Liver (tissue), 10 donors: ENCODE measurements at places on chromosomes 5 and 9. TPM values are rescaled to one million over a fixed set of nuclear protein-coding genes. Genes with fewer than 3 reads are reported as not detected.
A peak's percentile ranks its signal among the peaks of the same experiment; 100 is the strongest.

DNA sequence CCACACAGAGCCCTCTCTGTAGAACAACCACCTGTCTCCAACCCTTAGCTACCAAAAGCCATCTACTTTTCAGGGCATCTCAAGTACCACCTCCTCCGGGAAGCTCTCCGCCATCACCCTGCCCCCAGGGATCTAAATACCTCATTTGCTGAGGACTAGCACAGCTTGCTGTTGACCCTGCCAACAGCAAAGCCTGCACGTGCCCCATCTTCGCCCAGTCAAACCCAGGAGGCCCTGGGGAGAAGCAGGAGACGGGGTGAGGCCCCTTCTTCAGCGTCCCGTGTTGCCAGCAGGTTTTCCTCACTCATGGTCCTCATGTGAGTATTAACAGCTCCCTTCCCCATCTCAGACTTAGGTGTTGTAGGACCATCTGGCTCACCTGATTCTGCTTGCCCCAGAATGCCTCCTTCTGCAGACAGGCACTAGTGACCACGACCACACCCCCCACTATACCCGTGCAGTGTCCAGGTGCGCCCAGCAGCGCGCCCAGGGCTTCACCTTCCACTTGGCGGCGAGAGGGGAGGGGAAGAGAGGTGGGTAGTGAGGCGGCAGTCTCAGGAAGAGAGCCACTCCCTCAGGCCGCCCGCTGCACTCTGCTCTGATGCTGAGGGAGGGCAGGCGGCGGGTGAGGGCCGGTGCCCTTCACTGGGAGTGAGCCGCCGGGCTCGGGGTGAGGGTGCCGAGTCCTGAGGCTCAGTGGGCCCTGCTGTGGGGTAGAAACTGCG lies 11.1 kb downstream of the VAV2 start:
- no peak overlapping the region for H3K4me3 ChIP-seq
- peaks cover 41% of the 10 kb centered on the region for H3K4me1 ChIP-seq
- no peak overlapping the region for H3K27ac ChIP-seq
- H3K36me3 ChIP-seq, result no peaks in the 10 kb centered on the region

DNA sequence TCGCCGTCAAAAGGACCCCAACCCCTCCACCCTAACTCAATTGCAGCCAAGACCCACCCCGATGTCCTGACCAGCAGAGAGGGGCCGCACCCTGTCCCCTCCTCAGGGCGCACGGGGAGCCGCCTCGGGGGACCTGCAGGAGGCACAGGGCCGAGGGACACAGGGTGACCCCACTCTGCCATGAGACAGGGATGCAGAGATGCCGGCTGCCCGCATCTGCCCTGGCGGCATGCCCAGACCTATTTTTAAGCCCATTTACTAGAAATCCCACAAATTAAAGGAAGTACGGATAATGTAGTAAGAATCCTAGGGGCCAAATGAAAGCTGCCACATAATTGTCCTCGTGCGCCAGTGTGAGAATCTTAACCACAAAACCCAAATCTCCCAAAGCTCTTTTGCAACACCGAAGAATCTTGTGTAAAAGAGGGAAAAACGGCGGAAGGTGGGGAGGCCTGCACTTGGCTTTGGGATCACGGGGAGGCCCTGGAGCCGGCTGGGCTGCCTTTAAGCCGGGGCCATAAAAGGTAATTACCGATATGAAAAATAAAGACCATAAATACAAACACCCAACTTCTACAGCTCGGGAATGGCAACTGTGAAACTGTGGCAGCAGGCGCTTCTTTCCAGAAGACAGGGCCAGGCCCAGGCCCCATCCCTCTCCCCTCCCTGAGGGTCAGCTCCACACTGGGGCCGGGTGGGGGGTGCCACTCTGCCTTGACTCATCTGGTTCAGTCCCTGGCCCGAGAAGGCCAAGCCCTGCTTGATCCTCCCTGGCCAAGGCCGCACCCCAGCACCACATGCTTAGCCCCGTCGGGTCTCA lies 35.0 kb downstream of the NACC2 start:
- no peaks in the 10 kb centered on the region for H3K4me1 ChIP-seq
- DNase-seq, result no peak
- no peaks in the 10 kb centered on the region for H3K27me3 ChIP-seq
- H3K36me3 ChIP-seq, result no peaks in the 10 kb centered on the region
- no peak overlapping the region for H3K4me3 ChIP-seq

- H3K4me3 ChIP-seq, result no peak overlapping the region
- DNase-seq, result no peak
- no peak overlapping the region for H3K27ac ChIP-seq
- H3K36me3 ChIP-seq, result no peaks in the 10 kb centered on the region
- H3K4me1 ChIP-seq, result no peaks in the 10 kb centered on the region
Observed at GRCh38 chr5:2686321-2687124, 65.0 kb downstream of the IRX2 start.

DNA sequence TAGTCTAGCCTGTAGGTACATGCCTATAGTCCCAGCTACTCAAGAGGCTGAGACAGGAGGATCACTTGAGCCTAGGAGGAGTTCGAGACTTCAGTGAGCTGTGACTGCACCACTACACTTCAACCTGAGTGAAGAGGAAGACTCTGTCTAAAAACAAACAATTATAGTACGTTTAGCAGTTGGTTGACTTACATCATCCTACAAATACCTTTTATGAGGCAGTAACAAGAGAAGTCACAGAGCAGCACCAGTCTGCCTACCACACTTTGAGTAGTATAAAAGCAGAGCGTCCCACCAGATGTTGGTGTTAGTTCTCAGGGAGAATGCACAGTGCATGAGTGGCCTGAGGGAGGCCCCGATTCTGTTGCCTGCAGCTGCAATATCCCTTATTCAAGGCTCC lies 16.1 kb downstream of the ZFR start:
- no peak for DNase-seq
- H3K4me3 ChIP-seq, result no peak overlapping the region
- no peaks in the 10 kb centered on the region for H3K4me1 ChIP-seq
- peaks cover 13% of the 10 kb centered on the region for H3K36me3 ChIP-seq
- no peak overlapping the region for H3K27ac ChIP-seq

The SPATA31D4 gene
- total RNA-seq, result not detected

DNA sequence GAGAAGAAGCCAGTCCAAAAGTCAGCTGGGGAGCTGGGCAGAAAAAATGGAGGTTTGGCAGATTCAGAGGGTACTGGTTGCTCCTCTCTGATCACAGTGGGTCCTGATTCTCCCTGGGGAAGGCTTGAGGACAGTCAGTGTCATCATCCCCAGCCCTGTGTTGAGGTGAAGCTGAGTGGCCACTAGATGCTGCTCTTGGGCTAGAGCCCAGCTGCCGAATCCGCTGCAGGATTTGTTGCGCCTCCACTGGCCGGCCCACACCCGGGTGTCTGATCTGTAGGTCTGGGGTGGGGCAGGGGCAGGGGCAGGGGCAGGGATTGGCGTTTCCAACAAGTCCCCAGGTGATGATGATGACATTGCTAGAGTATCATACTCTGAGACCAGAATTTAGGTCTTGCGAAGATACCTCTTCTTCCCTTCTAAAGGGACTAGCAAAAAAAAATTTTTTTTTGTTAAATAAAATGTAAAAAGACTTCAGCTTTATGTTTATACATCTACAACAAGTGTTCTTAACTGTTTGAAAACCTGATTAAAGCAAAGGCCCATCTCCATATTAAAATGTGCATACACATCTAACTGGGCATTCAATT lies 106.8 kb downstream of the PDE6A start:
- H3K4me3 ChIP-seq, result no peak overlapping the region
- DNase-seq, result peak; percentile 47
- H3K27ac ChIP-seq, result no peak overlapping the region

GRCh38 chr9:93567271-93567959 lies 9.0 kb upstream of the PHF2 start:
- DNase-seq, result no peak
- H3K4me1 ChIP-seq, result peaks cover 9% of the 10 kb centered on the region
- peak overlapping the region; percentile 49 for H3K4me3 ChIP-seq

GRCh38 chr5:125560476-125561225 lies 814.2 kb upstream of the ZNF608 start:
- no peak overlapping the region for H3K4me3 ChIP-seq
- no peak overlapping the region for H3K27ac ChIP-seq
- H3K36me3 ChIP-seq, result no peaks in the 10 kb centered on the region
- no peaks in the 10 kb centered on the region for H3K27me3 ChIP-seq

DNA sequence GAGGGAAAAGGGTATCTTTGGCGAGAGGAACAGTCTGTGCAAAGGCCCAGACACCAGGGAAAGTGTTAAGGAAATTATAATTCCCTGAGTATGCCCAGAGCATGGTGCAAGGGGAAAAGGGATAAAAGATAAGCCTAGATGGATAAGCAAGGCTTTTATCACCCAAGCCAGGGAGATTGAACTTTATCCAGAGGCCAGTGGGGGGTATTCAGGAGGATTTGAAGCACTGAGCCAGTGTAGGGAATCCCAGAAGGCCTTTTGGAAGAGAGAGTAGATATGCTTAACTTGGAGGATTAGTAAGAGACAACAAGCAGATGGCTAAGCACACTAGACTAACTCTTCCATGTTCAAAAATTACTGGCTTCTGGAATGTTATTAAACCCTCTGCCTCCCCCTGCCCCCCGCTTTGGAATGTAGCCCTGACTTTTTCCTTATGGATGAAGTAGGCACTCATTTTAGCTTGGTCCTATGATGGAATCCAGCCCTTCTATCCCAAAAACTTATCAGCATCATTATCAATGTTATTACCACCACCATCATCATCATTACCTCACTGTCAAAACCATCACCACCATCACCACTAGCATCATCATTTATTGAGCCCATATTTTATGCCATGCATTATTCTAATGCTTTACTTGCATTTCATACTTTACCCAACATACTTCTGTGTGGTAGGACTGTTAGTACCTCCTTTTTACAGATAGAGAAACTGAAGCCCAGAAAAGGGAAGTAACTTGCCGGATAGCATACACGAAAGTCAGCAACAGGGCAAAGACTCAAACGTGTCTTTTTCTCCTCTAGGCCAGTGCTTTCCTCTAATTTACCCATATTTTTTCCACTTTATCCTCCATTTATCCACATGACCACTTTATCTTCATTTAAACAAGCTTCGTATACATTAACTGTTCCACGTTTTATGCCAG lies 237.0 kb downstream of the PAPPA start:
- H3K4me1 ChIP-seq, result no peaks in the 10 kb centered on the region
- H3K36me3 ChIP-seq, result no peaks in the 10 kb centered on the region
- no peak for DNase-seq
- no peak overlapping the region for H3K4me3 ChIP-seq

- H3K36me3 ChIP-seq, result no peaks in the 10 kb centered on the region
- no peaks in the 10 kb centered on the region for H3K27me3 ChIP-seq
- H3K4me1 ChIP-seq, result no peaks in the 10 kb centered on the region
- H3K27ac ChIP-seq, result no peak overlapping the region
- no peak overlapping the region for H3K4me3 ChIP-seq
- no peak for DNase-seq
Observed at GRCh38 chr5:128477944-128478343, 60.1 kb downstream of the FBN2 start.

The IL31RA gene
- not detected for total RNA-seq

DNA sequence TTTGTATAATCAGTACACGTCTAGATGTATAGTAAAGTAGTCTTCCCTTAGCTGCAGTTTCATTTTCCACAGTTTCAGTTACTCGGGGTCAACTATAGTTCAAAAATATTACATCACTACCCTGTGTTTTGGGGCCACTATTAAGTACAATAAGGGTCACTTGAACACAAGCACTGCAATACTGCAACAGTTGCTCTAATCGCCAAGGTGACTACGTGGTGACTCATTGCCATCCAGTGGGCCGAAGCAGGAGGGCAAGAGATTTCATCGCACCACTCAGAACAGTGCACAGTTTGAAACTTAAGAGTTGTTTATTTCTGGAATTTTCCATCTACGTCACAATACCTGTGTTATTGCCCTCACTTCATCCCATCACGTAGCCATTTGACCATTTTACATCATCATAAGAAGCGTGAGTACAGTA lies at the start of gene ARL14EPL:
TSS of gene ARL14EPL (plus strand) at position 379 of the 424 bp plus-strand sequence. CDS start 18,994 bp downstream, outside the sequence.
- no peak for DNase-seq
- no peak within 1 kb of the TSS for H3K27ac ChIP-seq
- H3K4me1 ChIP-seq, result no peaks in the 10 kb centered on the region
- no peaks in the 10 kb centered on the region for H3K27me3 ChIP-seq
- no peaks in the 10 kb centered on the region for H3K36me3 ChIP-seq
- no peak within 1 kb of the TSS for H3K4me3 ChIP-seq

GRCh38 chr5:146229222-146229621 lies 25.8 kb downstream of the RBM27 start:
- no peak for DNase-seq
- H3K27me3 ChIP-seq, result no peaks in the 10 kb centered on the region
- no peaks in the 10 kb centered on the region for H3K4me1 ChIP-seq
- no peak overlapping the region for H3K4me3 ChIP-seq

DNA sequence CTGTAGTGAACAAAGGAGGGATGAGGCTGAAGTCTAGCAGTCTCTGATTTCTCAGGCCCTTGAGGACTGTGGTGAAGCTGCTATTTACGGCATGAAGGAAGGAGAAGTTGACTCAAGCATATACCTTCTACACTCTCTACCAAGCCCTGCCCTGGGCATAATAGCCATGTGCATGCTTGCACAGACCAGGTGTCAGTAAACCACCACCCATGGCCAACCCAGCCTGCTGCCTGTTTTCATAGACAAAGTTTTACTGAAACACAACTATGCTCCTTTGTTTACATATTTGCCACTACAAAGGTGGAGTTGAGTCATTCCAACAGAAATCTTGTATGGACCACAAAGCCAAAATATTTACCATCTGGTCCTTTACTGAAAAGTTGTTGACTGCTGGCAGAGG lies 126.9 kb downstream of the PAPPA start:
- no peak overlapping the region for H3K27ac ChIP-seq
- no peaks in the 10 kb centered on the region for H3K27me3 ChIP-seq
- H3K36me3 ChIP-seq, result no peaks in the 10 kb centered on the region

- no peak overlapping the region for H3K27ac ChIP-seq
- H3K27me3 ChIP-seq, result no peaks in the 10 kb centered on the region
- DNase-seq, result no peak
- no peaks in the 10 kb centered on the region for H3K36me3 ChIP-seq
Observed at GRCh38 chr9:38342096-38342495, 50.4 kb upstream of the ALDH1B1 start.

DNA sequence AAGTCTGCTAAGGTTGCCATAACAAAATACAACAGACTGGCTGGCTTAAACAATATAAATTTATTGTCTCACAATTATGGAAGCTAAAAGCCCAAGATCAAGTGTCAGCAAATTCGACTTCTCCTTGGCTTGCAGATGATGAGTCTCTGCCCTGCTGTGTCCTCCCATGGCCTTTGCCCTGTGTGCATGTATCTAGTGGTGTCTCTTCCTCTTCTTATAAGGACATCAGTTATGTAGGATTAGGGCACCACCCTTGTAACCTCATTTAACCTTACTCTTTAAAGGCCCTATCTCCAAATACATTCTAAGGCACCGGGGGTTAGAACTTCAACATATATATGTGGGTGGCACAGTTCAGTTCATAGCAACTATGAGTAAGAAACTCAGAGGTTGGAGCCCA lies 157.9 kb upstream of the RASA1 start:
- DNase-seq, result no peak
- H3K4me3 ChIP-seq, result no peak overlapping the region
- H3K27ac ChIP-seq, result no peak overlapping the region

The TRPM3 gene
- 0.84 TPM for total RNA-seq

DNA sequence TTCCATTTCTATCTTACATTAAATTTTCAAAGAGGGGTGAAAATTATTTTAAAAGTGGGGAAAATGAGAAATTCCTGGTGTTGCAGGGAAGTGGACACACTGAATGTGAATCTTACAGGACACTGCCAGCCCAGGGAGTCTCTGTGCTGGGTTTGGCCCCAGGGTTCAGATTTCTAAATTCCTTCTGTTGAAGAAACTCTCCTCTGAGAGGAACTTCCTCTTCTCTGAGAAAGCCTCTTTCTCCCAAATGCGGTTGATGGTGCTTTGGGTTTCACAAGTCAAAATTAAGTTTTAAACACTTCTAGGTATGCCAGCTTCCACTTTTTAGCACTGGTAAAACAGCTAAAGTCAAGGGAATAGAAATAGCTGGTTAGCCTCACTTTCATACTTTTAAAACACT lies 317.9 kb upstream of the ITGA1 start:
- no peak overlapping the region for H3K4me3 ChIP-seq
- DNase-seq, result no peak
- H3K4me1 ChIP-seq, result no peaks in the 10 kb centered on the region

The CDH12 gene
- 0.33 TPM for total RNA-seq
